ENCODE measurements at places on chromosomes 13 and 19.

- DNase-seq, result no peak
Measured at GRCh38 chr19:38044267-38045111, 137.5 kb downstream of the SIPA1L3 start.

DNA sequence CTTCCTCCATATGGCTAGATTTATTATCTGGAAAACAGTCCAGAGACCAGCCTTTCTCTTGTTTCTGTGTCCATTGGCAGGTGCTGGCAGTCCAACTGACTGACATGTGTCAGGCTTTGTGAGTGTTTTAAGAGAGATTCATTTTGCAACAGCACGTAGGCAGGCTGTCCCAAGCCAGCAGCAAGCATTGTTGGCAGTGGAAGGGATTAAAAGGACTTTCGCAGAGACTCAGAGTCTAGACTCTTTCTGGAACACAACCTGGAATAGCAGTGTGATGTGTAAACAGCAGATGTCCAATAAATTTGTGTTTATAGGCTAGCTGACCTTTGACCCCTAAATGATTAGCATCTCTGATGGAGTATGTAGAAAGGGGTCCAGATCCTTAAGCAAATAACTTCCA is 222.2 kb upstream of the SERP2 start:
- DNase-seq, result no peak

- no peak for DNase-seq
Measured at GRCh38 chr19:58325311-58326022, 1.3 kb upstream of the ZSCAN22 start.

DNA sequence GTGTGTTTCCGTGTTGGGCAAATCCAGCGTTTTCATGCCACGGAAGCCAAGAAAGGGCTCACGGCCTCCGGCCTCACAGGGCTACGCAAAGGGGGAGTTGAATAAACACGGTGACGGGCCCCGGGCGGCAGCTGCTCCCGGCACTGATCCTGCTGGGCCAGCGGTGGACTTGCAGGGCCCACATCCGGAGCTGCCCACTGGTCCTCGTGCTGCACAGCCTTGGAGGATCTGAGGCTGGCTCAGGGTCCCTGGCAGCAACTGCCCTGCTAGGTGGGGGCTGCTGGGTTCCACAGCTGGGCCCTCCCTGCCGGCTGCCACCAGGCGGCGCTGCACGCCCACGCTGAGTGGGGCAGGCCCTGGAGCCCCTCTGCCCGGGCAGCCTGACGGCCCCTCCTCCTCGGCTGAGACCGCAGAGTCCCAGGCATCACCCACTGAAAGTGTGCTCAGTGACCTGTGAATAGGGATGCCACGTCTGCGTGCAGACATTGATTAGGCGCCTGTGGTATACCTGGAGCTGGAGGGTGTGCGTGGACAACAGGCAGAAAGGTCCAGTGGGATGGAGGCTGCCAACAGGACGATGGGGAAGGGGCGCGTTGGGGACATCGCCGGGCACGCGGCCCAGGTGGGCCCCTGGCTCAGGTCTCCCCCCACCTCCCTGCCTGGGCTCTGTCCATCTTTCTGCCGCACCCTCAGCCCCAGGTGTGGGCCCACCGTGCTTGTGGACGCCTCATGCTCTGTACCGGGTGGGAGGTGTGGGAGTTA is 5.3 kb upstream of the HCN2 start:
- DNase-seq, result no peak

DNA sequence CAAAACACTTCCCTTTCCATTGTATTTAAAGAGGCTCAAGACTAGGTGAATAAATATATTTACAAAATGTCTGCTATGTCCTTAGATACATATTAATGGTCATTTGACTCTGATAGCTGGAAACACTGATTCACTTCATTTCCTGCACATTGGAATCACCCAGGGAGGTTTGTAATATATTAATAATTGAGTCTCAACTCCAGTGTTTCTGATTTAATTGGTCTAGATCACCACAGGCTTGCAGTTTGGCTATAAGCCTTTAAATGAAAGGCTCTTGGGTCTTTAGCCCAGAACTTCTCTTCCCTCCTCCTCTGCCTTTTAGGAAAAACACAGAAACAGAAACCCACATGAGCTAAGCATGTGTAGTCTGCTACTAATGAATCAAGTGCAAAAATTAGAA is 378.0 kb downstream of the TBC1D4 start:
- no peak for DNase-seq

DNA sequence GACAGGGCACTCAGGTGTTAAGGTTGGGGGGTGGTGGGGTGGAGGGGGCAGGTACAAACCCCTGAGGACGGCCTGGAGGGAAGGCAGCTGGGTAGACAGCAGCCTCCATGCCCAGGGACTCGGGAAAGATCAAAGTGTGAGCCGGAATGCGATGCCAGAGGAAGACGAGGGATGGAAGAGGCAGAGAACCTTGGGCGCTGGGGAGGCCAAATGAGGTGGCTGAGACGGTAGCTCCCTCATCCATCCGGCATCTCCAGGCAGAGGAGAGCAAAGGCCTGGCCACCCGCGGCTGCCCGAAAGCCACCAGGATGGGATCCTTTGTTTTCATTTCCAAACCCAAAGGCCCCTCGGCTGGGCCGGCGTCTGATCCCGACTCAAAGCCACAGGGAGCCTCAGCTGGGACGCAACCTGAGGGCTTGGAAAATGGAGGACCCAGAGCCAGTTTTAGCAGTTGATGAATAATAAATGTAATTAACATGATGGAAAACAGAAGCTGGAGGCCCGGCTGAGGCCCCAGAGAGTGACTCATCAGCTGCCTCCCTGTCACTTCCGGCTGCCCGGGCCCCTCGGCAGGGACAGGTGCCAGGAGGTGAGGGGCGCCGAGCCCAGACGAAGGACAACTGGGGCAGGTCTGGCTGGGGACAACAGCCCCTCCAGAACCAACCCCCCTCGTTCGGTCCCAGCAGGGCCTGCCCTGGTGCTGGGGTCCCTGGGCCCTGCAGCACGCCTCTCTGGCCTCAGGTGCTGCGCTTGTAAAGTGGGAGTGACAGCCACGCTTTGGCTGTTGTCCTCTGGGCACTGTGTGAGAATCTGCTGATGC is 61.6 kb downstream of the CEBPG start:
- DNase-seq, result no peak

DNA sequence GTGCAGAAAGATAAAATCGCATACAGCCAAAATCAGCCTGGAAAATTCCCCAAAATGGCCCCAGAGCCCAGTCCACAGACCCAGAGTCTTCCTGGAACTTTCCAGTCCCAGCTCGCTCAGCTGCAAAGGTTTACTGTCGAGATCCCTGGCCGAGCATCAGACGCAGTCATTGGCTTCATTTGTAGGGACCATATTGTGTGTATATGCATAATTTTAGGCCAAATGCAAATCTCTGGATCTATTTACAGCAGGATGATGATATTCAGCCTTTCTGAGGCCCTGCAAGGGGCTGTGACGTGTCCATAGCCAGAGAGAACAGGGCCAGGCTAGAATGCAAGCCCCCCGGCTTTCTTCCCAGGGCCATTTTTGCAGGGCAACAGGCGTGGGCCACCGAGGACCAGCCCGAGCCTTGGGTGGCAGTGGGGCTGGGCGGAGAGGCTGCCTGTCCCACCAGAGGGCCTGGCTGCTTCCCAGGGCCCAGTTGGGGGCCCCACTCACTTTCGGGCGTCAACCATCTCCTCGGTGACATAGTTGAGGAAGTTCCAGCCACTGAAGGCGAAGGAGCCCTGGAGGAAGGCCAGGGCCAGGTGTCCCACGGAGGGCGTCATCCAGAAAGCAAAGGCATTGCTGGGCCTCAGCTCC is 13.7 kb downstream of the SLC7A10 start:
- no peak for DNase-seq

DNA sequence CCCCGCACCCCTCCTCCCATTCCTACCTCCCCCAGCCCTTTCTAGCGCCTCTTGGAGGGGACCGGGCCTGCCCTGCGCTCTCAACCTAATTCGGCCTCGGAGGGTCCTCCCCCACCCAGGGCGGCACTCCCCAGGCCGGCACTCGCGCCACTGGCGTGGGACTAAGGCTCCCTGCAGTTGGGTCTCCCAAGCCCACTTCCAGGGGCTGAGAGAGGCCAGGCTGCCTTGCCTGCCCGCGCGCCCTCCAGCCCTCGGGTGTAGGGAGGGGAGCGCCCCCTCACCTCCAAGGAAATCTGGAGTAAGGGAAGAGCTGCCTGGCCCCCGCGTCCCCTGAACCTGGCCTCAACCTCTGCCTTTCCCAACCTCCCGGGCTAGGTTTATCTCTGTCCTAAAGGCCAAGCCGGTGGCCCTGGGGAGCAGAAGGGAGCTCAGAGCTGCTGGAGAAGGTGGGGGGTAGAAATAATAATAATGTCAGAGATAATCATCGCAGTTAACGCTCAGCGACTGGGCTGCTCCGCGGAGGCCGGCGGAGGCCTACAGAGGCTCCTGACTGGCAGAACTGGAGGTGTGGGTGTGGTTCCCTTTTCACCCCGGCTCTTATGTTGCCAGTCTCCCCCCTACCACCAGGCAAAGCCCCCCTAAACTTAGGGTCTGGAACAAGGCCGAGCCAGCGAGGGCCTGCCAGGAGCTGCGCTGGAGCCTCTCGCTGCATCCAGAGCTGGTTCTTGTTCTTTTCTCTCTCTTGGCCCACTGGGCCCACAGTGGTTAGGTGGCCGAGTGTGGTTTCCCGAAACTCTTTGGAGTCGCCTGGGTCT is 9.6 kb downstream of the ZIC2 start:
- no peak for DNase-seq

DNA sequence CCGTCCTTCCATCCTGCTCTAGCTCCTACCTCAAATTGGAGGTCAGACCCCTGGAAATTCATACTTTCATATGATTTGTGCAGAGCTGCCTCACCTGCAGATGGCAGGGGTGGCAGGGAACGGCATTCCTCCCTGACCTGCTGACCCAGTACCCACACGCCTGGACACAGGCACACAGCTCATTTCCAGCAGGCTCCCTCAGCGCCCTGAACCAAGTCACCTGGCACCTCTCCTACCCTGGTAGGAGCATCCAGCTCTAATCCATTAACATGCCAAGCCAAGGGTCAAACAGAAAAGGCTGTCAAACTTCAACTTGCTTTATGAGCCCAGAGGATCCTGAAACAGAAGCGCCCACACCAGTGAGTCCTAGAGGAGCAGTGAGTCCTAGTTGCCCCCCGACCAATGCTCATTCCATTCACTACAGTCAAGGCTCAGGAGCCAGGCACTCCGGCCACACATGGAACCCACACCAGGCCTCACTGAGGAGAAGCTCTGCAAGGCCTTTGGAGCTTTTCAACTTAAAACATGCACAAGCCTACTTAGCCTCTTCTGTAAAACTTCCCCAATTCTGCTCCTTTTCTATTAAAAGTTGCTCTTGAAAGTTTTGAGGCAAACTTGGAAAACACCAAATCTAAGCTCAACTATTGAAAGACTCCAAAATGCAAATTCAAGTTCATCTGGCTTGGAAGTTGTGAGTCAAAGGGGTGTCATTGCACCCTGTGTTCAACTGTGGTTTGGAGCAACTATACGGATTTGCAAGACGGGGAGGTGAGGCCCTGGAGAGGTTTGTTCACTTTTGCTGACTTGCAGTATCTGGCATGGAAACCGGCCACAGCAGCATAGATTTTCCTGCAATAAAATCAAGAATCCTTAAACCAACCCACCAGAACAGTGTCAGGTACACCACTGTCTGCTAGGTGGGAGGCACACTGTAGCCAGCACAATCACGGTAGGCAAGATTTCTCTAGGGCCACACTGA is 96.7 kb downstream of the CRYL1 start:
- no peak for DNase-seq

DNA sequence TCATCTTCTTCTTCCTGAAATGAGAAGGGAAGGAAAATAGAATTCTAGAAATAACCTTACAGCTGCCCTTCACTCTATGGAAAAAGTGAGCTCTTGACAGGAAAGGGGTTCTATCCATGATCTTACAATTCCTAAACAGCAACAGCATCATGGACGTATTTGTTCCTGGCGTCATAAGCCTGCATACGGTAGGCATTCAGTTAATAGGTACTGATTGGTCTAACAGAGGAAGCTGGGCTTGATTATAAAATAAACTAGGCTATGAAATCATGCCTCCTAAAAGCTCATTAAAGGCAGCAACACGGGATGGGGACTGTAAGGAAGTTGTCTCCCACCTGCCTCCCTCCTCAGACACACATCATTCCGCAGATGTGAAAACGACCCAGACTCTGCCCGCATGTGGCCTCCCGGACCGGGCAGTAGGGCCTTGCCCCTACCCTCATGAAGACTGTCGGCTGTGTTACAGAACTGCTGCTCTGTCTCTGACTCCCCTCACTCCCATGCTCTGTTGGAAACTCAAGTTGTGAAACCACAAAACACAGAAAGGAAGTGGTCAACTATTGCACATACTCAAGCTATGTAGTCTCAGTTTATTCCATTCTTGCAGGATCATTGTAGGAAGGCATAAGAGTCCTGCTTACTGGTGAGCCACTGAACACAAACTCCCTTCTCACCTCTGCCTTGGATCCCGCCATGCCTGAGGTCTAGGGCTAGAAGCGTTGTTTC is 129.8 kb downstream of the DLEU7 start:
- no peak for DNase-seq

DNA sequence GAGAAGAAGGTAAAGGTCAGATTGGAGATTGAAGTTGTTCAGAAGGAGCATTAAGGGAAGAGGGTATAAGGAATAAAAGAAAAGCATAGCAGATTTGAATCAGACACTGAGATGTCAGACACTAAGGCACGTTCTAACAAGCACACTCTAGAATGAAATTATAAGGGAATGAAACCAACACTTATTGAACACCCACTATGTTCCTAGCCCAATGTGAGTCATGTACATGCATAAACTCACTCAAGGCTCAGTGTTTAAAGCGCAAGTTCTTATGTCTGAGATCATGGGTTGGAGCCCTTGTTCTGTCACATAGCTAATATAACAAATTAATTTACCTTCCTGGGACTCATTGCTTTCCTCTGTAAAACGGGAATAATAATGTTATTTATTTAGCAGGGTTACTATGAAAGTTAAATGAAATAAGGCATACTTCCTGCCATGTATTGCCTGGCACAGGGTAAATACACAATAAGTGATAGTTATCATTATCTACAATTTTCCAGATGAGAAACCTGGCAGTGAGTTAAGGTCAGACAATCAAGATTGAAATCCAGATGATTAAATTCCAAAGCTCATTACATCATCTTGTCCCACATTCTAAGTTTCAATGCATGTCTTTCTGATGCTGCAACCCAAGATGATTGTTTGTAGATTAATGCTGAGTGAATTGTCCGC is 68.3 kb upstream of the DACH1 start:
- no peak for DNase-seq

- no peak for DNase-seq
Measured at GRCh38 chr13:43191546-43191945, 168.2 kb downstream of the DNAJC15 start.

DNA sequence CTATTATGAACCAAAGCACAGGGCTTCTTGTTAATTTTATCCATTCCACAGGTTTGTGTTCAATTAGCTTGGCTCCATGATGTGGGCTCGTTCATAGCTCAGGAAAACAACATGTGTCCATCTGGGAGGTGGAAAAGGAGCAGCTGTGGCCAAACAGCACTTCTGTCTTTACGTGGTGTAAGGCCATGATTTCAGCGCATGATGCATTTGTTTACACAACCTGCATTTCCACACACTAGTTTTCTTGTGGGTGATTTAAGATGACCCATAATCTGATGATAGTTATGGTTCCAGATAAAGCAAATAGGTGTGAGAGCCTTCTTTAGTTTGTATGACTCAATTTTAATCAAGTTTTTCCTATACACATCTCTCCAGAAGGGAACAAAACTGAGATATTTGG is 101.7 kb downstream of the TNFRSF19 start:
- no peak for DNase-seq

All from prostate gland (tissue), 2 donors.